ENCODE measurements at places on chromosomes 4 and X.

- DNase-seq, result no peak
These were observed 27.9 kb downstream of the IQSEC2 start for GRCh38 chrX:53253293-53254020.

DNA sequence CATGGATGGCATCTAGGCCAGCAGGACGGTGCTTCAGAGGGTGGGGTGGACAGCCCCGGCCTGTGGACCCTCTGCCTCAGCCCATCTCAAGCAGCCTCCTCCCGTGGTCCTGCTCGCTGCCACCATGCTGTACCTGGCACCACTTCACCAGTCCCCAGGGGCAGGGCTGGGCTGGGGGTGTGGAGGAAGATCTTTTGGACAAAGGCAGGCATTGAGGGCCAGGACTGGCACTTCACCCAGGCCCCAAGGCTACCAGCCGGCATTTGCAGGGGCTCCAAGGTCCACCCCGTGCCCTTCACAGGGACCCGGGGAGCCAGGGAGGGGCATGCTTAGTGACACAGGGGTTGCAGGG is 713 bp downstream of the PLXNB3 start:
- no peak for DNase-seq

- DNase-seq, result no peak
These were observed 81.3 kb downstream of the STIM2 start for GRCh38 chr4:26941951-26942350.

- DNase-seq, result no peak
These were observed 64.0 kb upstream of the ACSL1 start for GRCh38 chr4:184889666-184890335.

DNA sequence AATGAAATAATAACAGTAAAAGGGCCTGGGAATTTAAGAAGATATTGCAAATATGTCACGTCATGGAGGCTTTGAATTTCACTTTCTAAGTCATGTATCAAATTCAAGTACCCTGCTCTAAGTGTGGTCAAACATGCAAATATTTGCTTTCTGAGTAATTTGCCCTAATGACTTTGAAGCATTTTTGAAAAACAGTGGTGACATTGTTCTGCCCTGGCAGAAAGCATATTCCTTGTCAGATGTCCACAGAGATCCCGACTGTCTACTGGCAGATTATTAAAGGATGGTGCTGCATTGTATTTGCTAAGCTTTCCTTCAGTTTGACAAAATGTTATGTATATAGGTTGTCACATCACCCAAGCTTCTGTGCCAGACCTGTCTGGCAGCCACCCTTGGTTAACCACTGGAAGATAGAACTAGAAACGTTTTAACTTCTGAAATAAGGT is 92.5 kb downstream of the ANK2 start:
- no peak for DNase-seq

- DNase-seq, result no peak
These were observed 9.1 kb downstream of the LNX1 start for GRCh38 chr4:53582194-53582593.

DNA sequence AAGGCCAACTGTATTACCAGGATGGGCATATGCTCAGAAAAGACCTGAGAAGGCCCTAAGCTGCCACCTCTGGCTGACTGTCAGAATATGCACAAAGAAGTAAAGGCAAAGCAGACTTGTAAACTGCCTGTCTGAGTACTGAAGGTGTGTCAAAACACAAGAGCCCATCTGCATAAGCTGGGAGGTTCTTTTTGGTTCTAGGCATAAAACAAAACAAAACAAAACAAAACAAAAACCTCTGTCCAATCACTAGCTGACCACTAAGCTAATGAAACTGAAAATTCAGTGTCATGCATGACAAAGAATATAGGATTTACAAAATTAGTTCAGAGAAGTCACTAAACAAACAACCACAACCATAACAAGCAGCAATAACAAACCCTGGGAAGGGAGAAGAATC is 20.6 kb downstream of the SH3D19 start:
- no peak for DNase-seq

GRCh38 chrX:95065151-95065550 is 1391.1 kb downstream of the FAM133A start:
- no peak for DNase-seq

- DNase-seq, result no peak
These were observed 138.7 kb downstream of the ELOVL6 start for GRCh38 chr4:110059556-110060191.

DNA sequence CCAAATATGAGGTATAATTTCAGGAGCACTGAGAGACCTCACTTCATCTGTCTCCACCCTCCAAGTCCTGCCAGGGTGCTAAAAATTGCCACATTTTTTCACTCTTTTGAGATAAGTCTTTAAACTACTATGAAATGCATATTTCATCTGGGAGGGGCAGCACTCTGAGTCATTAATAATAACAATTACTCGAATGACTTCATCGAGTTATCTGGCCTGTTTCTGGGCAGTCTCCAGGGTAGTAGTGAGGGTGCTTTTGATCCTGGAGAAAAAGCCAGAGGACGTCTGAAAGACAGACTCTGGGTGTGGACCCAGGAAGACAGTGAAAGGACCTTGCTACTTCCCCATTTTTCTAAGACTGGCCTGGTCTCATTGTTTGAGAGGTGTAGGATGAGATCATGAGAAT is 42.3 kb upstream of the SRD5A3 start:
- DNase-seq, result no peak

GRCh38 chr4:101791182-101791558 is 640 bp downstream of the BANK1 start:
- DNase-seq, result no peak
